Left lung (tissue), 14 donors: ENCODE measurements at places on chromosomes 3 and 15. TPM values are rescaled to one million over a fixed set of nuclear protein-coding genes. Genes with fewer than 3 reads are reported as not detected.

DNA sequence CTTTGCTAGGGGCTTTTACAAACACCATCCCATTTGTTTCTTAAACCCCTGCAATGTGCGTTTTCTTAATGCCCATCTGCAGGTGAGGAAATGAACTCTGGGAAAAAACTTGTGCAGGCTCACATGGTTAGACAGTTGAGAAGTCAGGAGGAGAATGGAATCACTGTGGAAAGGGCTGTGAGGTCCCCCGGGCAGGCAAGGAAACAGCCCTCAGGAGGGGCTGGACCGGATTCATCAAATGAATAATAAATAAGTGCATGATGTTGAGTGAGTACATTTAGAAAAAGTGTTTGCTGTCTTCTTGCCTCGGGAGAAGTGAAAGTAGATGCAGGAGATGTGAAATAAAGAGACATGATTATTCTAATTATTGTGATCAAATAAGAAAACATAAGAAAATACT is 76.6 kb downstream of the PGPEP1L start:
- no peak for DNase-seq

LNP1 gene
- polyA plus RNA-seq: 13.0 TPM

- DNase-seq: no peak
Observed at GRCh38 chr3:30609930-30610701, 3.7 kb downstream of the TGFBR2 start.

SAXO2 gene
- polyA plus RNA-seq: 15.8 TPM

DNA sequence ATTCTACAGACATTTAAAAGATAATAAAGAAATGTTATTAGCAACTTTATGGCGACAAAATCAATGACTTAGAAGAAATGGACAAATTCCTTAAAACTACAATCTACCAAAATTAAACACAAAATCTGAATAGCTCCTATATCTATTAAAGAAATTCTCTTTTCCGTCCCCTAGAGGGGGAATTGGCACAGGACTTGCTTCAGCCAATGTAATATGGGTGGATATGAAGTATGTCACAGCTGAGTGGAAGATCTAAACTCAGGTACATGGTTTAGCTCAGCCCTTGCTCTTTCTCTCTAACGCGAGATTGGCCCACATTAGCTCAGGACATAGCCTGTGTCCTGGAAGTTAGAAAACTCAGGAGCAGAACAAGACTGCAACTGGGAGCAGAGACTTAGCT is 79.3 kb downstream of the DNAH12 start:
- DNase-seq: no peak

GRCh38 chr3:157618075-157618760 is 115.0 kb upstream of the VEPH1 start:
- DNase-seq: no peak

- no peak for DNase-seq
Observed at GRCh38 chr3:172228036-172228415, 188.6 kb downstream of the FNDC3B start.

OGG1 gene
- 66.1 TPM for polyA plus RNA-seq

GRCh38 chr3:188749010-188749617 is 422.7 kb upstream of the TPRG1 start:
- no peak for DNase-seq

DNA sequence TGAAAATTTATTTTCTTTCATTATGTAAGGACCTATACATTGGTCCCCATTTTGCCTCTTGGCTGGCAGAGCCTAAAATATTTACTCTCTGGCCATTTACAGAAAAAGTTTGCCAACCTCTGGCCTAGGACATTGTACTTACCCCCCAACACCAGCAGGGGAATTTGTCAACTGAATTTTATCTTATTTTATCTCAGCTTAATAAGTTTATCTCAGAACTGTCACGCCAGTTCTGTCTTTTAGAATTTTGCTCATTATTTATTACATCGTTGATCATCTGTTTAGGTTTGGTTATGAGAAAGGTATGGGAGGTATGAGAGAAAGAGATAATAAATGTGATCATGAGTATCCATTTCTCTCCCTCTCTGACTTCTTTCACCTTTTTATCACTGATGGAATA is 38.3 kb downstream of the CHD2 start:
- no peak for DNase-seq

DNA sequence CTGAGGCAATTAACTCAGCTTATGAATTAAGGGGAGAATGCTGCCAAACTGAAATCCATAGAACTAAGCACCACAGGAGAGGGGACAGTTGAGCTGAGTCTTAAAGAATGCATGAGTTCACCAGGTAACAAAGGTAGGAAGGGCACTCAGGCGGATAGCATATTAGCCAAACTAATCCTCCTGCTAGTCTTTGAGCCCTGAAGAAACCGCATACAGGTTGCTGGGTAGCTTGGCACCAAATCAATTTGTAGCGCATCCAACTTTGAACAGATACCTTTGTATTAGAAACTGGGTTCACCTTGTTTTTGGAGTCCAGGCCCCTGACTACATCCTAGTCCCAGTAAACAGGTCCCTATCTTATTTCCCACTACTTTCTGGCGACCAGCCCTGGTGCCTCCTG is 93.7 kb downstream of the FRMD4B start:
- DNase-seq: no peak

GRCh38 chr3:30500666-30501399 is 105.6 kb upstream of the TGFBR2 start:
- no peak for DNase-seq

GRCh38 chr3:105495021-105495420 is 128.3 kb downstream of the ALCAM start:
- DNase-seq: no peak

- no peak for DNase-seq
Observed at GRCh38 chr15:59746777-59747176, 57.7 kb upstream of the BNIP2 start.

- DNase-seq: no peak
Observed at GRCh38 chr3:123159926-123160635, 41.7 kb upstream of the SEC22A start.

CLSTN2 gene
- polyA plus RNA-seq: 0.51 TPM

MASP1 gene
- 6.7 TPM for polyA plus RNA-seq

LTK gene
- polyA plus RNA-seq: 2.1 TPM

CPA3 gene
- 0.27 TPM for polyA plus RNA-seq

SPINT1 gene
- polyA plus RNA-seq: 72.8 TPM

- DNase-seq: no peak
Observed at GRCh38 chr3:196619223-196619622, 20.3 kb upstream of the NRROS start.

NR1I2 gene
- 0.38 TPM for polyA plus RNA-seq

GRCh38 chr3:127588806-127589577 is 1.5 kb downstream of the TPRA1 start:
- no peak for DNase-seq

UPK1B gene
- 0.24 TPM for polyA plus RNA-seq

DNA sequence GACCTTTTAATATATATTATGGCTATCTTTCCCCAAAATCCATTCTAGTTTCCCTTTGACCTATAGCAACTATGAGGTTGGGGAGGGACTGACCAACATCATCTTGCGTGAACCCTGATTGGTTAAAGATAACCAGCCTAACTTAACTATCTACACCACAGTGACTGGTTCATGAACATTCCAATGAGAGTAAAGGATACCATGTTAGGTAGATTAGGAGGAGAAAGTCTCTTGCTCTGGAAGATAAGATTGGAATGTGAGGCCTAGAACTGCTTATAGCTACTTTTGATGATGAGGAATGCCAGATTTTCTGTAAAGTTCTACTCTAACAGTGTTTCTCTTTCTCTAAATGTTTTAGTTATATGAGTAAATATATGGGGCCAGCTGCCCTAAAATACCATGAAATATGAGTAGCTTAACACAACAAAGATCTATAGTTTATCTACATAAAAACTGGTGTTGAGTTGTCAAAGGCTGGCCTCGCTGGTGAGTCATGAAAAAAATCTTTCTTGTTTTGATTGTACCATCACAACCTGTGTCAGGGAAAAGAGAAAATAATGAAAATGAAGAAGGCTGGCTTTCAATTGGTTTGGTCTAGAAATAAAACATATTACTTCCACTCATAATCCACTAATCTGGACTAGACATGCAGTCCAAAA is 481.4 kb downstream of the NSUN3 start:
- DNase-seq: no peak

NUP210 gene
- 17.6 TPM for polyA plus RNA-seq

DNA sequence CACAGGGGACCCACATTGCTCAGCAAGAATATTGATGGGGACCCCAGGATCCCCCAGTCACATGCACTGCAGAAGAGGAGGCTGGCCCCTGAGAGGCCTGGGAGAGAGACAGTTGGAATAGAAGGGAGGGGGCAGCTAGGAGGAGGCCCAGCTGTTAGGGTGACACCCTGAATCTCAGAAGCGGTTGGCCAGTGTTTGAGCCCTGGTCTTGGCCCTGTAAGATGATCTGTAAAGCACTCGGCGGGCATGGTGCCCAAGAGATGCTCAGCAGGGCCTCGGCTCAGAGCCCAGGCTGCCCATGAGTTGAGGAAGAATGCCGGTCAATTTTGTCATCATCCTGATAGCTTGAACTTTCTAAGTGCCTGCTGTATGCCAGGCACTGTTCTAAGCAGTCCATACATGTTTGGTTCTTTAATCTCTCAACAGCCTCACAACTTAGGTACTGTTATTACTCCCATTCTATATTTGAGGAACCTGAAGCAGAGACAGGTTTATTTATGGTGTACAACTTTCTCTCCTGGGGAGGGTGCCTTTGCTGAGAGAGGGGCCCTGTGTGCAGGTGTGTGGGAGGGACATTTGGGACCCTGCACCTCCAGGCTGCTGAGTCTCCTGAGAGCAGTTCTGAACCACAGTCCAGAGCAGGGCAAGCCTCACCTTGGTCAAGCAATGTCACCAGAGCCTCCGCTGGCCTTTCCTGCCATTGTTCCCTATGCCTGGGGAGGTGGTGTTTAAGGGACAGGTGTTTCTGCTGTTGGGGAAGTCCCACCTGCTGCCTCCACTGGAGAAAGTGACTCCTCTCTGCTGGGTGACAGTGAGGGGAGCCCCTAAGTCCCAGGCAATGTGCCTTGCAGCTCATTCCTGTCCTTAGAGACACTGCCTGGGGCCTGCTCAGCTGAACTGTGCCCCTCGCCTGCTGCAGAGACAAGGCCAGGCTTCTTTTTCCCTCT is 26.0 kb downstream of the SLC6A6 start:
- DNase-seq: no peak

IQCH gene
- 2.6 TPM for polyA plus RNA-seq

RTP3 gene
- not detected for polyA plus RNA-seq

- no peak for DNase-seq
Observed at GRCh38 chr3:1692428-1692827, 406.2 kb upstream of the CNTN4 start.

GRK7 gene
- polyA plus RNA-seq: 0.19 TPM

- DNase-seq: no peak
Observed at GRCh38 chr15:85383470-85384148, 3.2 kb downstream of the AKAP13 start.

MLF1 gene
- polyA plus RNA-seq: 85.6 TPM
